ENCODE measurements at places on chromosomes 12 and 14.

GRCh38 chr12:77947330-77947729 lies 116.6 kb downstream of the NAV3 start:
- no peak for DNase-seq

GRCh38 chr12:75603475-75603874 lies 92.1 kb upstream of the KRR1 start:
- DNase-seq = no peak

- DNase-seq = no peak
These were observed 13.1 kb downstream of the P2RX2 start for GRCh38 chr12:132631666-132632065.

GRCh38 chr12:25903603-25904245 lies 54.8 kb upstream of the RASSF8 start:
- DNase-seq = no peak

- DNase-seq = no peak
These were observed 10.5 kb downstream of the NTF3 start for GRCh38 chr12:5442251-5443006.

GRCh38 chr14:21612324-21612723 lies 22.4 kb downstream of the OR10G2 start:
- DNase-seq = no peak

Measured in T-helper 2 cell (primary cell).